ENCODE measurements at places on chromosomes 1 and 21. TPM values are rescaled to one million over a fixed set of nuclear protein-coding genes. Genes with fewer than 3 reads are reported as not detected.

The TMEM200B gene
- 4.3 TPM for total RNA-seq

The TGFB2 gene
- 56.9 TPM for total RNA-seq

The PCP4 gene
- not detected for total RNA-seq

The UBE2U gene
- not detected for total RNA-seq

The AKNAD1 gene
- 0.33 TPM for total RNA-seq

The SLFNL1 gene
- total RNA-seq, result 0.46 TPM

The TMEM125 gene
- total RNA-seq, result not detected

The HOOK1 gene
- not detected for total RNA-seq

The SERTAD4 gene
- total RNA-seq, result 22.2 TPM

The SLAMF9 gene
- 0.59 TPM for total RNA-seq

All from smooth muscle cell of the pulmonary artery (primary cell).